ENCODE measurements at places on chromosomes 2 and 18. TPM values are rescaled to one million over a fixed set of nuclear protein-coding genes. Genes with fewer than 3 reads are reported as not detected.

DNA sequence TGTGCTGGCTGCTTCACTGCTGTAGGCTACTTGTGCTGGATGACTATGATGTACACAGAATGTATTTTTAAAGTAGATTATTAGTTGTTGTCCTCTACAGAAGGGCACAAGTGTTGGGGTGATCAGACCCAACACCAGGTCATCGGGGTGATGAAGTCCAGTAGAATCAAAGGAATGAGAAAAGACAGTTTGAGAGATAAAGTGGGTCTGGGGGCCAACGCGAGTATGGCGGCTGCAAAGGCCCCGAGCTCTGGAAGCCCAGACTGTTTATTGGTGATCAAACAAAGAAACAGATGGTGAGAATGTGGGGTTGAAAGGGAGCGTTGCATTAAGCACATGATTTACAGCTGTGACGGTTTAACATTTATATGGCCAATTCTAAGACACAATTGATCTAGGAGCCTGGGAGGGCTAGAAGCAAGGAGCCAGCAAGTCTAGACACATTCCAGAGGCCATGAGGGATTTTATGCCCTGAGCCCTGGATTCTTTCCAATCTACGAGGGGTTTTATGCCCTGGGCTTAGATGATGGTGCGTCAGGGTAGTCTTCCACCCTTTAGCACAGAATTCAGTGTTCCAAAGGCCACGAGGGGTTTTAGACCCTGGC lies 153.5 kb downstream of the AGPS start:
- DNase-seq: no peak

- no peak for DNase-seq
Observed at GRCh38 chr2:21779786-21780185, 656.0 kb downstream of the TDRD15 start.

DNA sequence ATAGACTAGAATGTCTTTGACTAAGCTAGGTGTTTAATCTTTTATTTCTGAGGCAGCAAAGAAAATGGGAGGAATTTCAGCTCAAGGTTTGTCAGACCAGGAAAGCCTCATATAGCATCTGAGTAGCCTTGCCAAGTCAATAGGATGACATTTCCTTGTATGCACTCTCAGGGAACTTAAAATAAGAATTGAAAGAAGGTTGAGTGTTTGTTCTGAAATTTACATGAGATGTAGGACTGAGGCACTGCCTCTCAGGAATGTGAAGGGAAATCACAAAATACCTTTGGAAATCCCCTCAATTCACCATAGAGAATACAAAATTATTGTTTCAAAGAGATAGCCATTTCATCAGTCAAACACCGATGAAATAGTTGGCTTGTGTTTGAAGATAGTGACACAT lies 392.0 kb upstream of the NRP2 start:
- DNase-seq: no peak

DNA sequence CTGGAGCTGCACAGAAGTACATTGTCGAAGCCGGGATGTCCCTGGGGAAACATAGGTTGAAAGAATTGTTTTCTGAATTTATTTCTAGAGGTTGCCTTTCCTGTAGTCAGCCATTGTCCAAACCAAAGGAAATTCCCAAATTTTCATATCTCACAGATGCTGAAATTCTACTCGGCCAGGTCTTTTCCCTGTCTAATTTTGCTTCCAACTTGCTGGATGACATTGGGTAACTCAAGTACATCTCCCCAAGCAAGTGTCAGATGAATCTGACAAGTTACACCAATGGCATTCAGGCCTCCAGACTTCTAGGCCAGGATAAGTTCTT lies 47.5 kb upstream of the ROCK2 start:
- DNase-seq: no peak

DNA sequence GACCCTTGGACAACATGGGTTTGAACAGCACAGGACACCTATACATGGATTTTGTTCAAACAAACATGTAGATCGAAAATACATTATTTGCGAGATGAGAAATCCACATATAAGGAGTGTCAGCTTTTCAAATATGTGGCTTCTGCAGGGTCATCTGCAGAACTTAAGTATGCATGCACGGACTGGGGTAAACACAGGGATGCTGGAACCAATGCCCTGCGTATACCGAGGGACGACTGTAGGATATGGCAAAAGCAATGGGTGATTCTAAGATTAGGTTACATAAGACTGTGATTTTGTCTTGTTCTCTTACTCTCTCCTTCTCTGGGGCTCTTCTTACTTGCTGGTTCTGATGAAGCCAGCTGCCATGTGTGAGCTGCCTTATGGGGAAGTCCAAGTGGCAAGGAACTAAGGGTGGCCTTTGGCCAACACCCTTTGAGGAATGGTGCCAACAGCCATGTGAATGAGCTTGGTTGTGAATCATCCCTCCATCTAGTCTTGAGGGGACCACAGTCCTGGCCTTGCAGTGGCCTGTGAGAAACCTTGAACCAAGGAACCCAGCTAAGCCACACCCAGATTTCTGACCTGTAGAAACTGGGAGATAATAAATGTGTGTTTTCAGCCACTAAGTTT lies 66.5 kb downstream of the EVA1A start:
- DNase-seq: no peak

- no peak for DNase-seq
Observed at GRCh38 chr2:67954093-67954748, 108.6 kb downstream of the C1D start.

DNA sequence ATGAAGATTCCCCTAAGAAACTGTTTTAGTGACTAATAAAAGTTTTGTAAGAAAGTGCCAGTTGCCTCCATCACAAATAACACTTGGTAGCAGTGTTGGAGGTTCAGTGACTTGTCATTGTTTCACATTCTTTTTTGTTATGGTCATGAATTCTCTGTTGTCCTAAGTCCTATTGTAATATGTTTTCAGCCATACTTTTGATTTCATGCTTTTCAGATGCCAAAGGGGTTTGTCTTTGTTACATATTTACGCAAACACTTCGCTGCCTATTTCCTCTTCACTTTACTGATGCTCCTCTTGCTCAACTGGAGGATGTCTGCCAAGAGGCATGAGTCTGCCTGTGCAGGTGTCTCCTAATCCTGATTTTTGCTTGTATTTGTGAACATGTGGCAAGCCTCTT lies 66.6 kb downstream of the PHLPP1 start:
- no peak for DNase-seq

DNA sequence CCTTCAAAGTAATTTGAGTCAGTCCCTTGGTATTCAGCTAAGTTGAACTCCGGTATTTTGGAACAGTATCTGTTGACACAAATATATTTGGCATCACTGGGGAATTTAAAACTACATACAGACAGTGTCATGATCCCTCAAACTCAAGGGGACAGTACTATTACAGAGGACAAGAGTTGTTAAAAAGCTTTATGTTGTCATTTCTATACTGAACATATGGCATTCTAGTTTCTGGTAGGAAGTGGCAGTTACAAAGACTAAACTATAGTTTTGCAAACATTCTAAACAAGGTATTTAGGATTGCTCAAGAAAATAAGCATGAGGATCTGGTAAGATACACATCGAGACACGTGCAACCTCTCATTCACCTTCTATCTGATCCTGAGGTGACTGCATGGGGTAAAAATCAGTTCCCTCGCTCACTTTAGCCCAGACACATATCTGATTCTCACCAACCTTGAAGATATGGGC lies 16.6 kb upstream of the CCNYL1 start:
- DNase-seq: no peak

DNA sequence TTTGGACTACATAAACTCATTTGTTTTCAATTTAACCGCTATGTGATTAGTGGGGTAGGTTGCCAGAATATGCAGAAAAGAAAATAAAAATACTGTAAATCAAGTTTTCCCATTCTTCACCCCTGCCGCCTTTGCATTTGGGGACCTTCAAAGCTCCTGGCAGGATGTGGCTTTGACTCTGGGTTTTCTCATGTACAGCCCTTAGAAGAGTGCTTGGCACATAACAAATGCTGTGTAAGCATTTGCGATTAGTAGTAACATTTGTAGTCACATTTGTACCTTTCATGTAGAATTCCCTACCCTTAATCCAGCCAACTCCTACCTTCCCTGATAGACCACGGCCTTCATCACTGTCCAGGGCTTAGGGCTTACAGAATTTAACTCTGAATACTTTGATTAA lies 262.6 kb downstream of the MREG start:
- DNase-seq: no peak

DNA sequence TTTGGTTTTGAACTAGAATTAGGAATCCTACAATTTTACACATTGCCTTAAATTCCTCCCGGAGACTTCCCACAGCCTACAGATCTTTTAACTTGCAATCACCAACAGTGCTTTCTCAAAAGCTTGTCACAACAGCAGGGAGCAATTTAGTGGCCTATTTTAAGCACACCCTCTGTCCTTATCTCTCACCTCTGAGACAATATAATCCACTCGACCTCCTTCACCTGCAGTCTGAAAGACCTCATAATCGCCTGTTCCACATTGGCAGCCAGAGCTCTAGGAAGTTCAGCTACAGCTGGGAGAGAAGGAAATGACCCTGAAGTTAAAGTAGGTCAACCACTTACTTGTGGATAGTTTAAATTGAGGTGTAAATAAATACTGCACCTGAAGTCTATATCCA lies 249.7 kb upstream of the DLGAP1 start:
- DNase-seq: no peak

DNA sequence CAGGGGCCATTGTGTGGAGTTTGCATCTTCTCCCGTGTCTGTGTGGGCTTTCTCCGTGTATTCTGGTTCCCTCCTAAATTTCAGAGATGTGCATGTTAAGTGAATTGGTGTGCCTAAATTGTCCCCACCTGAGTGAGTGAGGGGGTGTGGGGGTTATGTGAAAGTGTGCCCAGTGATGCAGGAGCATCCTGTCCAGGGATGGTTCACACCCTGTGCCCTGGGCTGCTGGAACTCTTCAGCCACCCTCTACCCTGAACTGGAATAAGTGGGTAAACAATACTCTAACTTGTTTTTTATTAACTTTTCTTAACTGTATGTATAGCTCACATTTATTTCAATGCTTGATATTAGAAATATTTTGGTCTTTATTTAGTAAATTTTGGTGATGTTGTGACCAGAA lies 56.0 kb downstream of the UBE2E3 start:
- DNase-seq: no peak

DNA sequence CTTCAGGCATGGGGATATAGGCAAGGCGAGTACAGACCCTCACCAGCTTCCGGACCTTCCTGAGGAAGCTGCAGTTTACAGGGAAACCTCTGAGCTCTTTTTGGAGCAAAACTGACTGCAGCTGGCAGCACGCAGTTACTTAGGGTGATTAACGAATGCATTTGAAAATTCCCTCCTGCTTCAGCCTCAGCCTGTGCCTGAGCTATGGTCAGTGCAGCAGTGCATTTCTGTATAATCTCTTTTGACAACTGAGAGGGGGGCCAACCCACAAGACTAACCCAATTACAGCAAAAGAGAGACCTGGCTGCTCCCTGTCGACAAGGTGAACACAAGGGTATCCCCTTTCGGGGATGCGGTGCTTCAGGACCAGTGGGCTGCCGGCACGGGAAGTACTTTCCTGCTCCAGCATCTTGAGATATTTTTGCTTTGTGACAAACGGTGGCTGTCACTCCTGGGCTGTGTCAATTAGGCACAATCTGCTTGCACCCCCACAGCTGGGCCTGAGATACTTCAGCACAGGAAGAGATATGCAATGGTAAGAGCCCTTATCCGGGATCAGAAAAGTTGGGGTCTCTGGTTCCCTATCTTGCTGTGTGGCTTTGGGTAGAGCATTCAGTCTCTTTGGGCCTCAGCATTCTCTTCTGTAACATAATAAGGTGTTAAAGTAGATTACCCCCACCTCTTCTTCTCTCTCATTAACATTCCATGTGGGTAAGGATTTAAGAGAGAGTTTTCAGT lies 141.0 kb downstream of the TMEM17 start:
- DNase-seq: no peak

DNA sequence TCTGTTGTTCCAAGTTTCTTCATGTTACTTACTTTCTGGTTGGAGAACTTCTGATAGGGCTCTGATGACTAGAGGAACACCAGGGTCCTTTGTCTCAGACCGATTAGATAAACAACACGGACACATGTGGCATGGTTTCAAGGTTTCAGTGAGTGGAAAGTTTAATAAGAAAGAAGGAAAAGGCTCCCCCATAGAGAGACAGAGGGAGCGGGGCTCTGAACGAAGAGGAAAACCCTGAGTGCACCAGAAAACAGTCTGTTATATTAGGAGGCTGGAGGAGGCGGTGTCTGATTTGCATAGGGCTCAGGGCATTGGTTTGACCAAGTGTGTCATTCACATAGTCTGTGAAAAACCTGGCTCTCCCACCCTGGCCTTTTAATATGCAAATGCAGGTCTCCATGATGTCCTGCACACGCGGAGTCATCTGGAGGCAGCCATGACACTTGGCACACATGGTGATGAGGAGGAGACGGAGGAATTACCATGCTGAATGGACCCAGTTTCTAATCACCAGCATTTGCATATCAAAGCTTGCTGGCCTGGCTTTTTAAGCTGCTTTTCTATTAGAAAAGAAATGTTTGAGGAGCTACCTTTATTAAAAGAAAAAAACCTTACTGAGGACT lies 94.2 kb downstream of the PTPN4 start:
- DNase-seq: no peak

NT5DC4 gene
- polyA plus RNA-seq: 1.4 TPM

TMEM182 gene
- 7.0 TPM for polyA plus RNA-seq

ARHGAP28 gene
- polyA plus RNA-seq: 59.5 TPM

Measured in renal cortex interstitium (tissue), 15 donors.